Cerebellum (tissue), 4 donors: ENCODE measurements at places on chromosomes 4 and X. TPM values are rescaled to one million over a fixed set of nuclear protein-coding genes. Genes with fewer than 3 reads are reported as not detected.

Gene PPEF2
- not detected for total RNA-seq

Gene TCEANC
- 9.0 TPM for total RNA-seq

Gene LAP3
- total RNA-seq, result 35.3 TPM

Gene MSANTD1
- total RNA-seq, result 3.8 TPM

Gene TLR2
- total RNA-seq, result 2.2 TPM

Gene GPR78
- 0.73 TPM for total RNA-seq

Gene RNF212
- 6.6 TPM for total RNA-seq

Gene CLDN22
- total RNA-seq, result not detected

Gene SPATA18
- 2.1 TPM for total RNA-seq

Gene AFM
- not detected for total RNA-seq

Gene PCDH11X
- 37.2 TPM for total RNA-seq

Gene SLC4A4
- 29.7 TPM for total RNA-seq

Gene AREG
- total RNA-seq, result not detected

Gene SPANXC
- not detected for total RNA-seq

Gene RBM47
- 1.8 TPM for total RNA-seq

Gene PTPN13
- 57.8 TPM for total RNA-seq

Gene IGFBP7
- total RNA-seq, result 26.9 TPM
